ENCODE measurements at places on chromosomes 3 and 15.

DNA sequence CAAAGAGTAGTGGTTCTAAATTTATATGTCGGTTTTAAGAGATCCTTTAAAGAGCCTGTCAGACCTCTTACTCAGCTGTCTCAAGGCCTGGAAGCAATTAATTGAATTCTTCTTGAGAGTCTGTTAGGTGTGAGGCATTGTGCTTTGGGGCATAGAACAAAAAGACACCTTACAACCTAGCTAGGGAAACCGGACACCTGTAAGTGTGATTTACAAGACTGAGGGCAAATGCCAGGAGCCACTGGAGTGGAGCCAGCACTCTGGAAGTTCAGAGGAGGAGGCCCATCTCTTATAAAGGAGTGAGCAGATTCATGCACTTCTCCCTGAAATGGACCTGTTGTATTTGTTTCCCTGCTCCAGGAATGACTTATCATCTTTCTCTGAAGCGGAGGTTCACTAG lies 97.7 kb upstream of the NUDT16 start:
- no peak for DNase-seq

DNA sequence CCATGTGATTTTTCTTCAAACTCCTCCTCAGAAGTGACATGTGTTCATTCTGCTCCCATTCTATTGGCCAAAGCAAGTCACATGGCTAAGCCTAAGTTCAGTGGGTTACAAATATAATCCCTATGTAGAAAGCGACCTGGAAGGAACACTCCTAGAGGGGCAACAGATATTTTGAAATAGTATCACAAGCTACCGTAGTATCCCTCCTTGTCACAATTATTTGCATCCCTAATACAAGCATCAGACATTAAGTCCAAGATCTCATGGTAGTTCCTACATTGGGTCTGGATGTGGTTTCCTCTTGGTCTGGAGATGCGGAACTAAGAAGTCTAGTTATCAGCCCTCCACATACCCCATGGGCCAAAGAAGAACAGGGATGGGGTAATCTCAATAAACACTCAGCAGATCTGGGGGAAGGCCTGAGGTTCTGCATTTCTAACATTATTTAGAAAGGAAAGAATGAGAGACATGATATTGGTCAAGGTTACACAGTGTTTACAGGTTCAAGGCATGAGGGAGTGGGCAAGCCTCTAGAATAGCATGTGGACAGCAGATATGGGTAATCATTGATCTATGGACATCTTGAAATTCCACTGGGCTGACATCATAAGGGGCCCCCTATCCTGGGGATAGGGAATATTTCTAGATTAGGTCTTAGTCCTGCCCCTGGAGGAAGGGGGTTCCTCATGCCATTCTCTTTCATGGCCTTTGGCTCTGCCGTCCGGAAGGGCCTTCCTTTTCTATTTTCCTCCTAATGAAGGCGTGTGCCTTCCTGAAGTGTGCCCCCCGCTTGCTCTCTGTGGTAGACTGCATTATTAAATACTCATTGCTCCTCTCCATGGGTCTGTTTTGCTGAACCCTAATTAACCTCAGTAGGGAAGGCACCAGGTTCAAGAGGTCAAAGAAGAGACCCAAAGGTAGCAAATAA lies 17.8 kb upstream of the ABHD2 start:
- DNase-seq, result no peak

GRCh38 chr3:115980709-115981108 lies 357.4 kb downstream of the GAP43 start:
- no peak for DNase-seq

GRCh38 chr3:172294223-172294806 lies 153.9 kb downstream of the GHSR start:
- DNase-seq, result no peak

- no peak for DNase-seq
These were observed 217.0 kb downstream of the PDCD6IP start for GRCh38 chr3:34015204-34016142.

- DNase-seq, result no peak
These were observed 31.7 kb downstream of the NR2F2 start for GRCh38 chr15:96362011-96362754.

GRCh38 chr3:135528413-135529015 lies 437.0 kb upstream of the PPP2R3A start:
- no peak for DNase-seq

- DNase-seq, result no peak
These were observed 11.6 kb upstream of the SPSB4 start for GRCh38 chr3:141039589-141039988.

DNA sequence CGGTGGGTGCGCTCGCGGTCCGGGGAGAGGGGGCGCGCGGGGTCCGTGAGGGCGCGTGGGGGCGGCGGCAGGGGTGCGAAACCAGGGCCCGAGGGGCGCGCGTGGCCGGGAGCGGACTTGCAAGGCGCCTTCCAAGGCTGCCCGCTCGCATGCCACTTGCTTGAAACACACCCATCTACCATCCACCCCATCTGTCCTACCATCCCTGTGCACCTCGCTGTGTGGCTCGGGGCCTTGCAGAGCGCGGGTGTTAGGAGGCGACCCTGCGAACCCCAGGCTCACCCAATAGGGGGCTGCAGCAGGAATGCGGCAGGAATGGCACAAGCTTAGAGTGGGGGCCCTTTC lies 240 bp downstream of the CFAP100 start:
- DNase-seq, result no peak

- no peak for DNase-seq
These were observed 163.3 kb downstream of the PLCH1 start for GRCh38 chr3:155581579-155581978.

- no peak for DNase-seq
These were observed 14.3 kb upstream of the FBXL22 start for GRCh38 chr15:63582718-63583426.

- DNase-seq, result no peak
These were observed 242.2 kb downstream of the SLCO3A1 start for GRCh38 chr15:92095693-92096092.

DNA sequence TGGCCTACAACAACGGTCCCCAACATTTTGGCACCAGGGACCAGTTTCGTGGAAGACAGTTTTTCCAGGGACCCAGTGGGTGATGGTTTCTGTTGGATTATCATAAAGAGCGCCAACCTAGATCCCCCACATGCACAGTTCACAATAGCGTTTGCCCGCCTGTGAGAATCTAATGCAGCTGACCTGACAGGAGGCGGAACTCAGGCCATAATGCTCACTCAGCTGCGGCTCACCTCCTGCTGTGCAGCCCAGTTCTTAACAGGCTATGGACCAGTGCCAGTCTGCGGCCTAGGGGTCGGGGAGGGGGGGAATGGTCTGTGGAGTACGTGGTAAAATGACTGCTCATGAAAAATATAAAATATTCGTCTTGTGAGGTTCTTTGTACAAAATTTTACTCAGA lies 518.5 kb upstream of the CADM2 start:
- DNase-seq, result no peak

DNA sequence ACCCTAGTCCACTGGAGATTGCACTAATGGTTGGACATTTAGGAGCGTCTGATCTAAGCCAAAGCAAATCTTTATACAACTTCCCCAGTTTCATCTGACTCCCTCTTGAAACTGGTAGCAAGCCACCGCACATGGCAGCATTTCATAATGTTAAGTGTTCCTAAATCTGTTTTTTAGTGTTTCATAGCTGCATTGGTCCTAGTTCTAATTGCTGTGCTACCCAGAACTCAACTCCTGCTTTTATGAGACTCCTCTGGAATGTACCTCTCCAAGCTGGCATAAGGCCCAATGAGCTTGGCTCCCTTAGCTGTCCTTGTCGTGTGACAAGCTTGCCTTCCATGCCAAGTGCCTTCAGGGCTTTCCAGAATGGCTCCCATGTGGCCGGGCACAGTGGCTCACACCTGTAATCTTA lies 65.3 kb upstream of the FLNB start:
- DNase-seq, result no peak

- DNase-seq, result no peak
These were observed 61.0 kb downstream of the KLF13 start for GRCh38 chr15:31387479-31388118.

GRCh38 chr15:67531379-67531914 lies 10.5 kb downstream of the C15orf61 start:
- DNase-seq, result no peak

DNA sequence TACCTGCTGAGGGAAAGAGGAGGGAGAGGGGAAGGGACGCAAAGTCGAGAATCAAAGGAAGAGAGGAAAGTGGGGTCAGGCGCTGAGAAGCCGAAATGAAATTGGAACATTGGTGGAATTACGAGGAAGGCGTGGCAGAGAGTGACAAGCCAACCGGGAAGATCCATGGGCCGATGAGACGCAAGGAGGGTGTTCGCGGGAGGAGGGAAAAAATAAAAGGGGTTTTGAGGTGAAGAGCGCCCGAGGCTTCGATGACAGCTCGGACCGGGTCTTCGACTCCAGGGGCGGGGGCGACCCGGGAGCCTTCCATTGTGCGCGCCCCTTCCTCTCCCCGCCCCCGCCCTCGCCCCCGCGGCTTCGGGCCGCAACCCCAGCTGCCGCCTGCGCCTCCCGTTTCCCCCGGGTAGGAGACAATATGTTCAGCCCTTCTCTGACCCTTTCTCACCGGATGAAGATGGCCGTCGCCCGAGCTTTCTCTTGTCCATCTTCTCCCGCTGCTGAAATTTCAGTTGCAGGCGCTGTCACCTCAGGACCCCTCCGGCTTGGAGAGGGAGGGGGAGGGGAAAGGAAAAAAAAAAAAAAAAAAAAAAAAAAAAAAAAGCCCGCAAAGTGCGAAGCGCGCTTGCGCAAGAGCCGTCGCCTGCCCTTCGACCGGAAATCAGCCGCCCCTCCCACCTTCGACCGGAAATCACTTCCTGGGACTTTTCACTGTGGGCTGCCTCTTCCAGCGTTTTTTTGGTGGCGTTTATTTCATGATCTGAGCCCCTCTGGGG lies at the start of gene SENP7:
Gene SENP7, minus strand, starts transcription at position 567 of the 773 bp plus-strand sequence. Its CDS starts 82 bp downstream, at position 485.
- peak; percentile 76 for DNase-seq

GRCh38 chr3:14439501-14440167 lies 37.2 kb downstream of the SLC6A6 start:
- no peak for DNase-seq

- DNase-seq, result no peak
These were observed 68.0 kb downstream of the SLTM start for GRCh38 chr15:58865425-58865880.

DNA sequence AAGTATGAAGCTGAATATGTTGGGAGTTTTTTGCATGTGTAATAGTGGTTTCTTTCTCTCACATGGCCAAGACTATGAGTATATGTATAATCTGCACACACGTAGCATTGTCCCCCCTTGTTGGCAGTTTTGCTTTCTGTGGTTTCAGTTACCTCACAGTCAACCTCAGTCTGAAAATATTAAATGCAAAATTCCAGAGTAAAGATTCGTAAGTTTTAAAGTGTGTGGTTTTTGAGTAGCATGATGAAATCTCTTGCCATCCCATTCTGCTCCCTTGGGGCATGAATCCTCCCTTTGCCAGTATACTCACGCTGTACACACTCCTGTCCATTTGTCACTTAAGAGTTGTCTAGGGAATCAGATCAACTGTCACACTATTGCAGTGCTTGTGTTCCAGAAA lies 742.0 kb upstream of the CCDC54 start:
- DNase-seq, result no peak

DNA sequence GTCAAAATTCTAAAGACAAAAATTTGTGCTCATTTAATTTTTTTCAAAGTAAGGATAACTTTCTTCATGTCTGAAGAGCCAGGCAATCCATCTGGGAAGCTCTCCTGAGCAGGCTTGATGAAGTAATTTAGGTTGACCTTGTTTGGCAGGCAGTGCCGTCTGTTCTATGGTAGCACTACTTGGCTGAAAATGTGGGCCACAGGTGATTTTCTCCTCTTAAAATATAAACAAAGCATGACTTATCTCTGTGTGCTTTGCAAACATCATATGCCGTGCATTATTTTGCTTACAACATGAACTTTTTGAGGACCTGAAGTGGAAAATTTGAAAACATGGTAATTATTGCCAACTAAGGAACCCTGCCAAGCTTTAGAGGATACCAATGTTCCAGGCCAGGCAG lies 143.2 kb downstream of the RAP2B start:
- no peak for DNase-seq

GRCh38 chr15:85950101-85950500 lies 129.6 kb upstream of the AGBL1 start:
- no peak for DNase-seq

GRCh38 chr3:136377508-136377907 lies 127.4 kb downstream of the PCCB start:
- DNase-seq, result no peak
